ENCODE measurements at places on chromosomes 5 and 9.
A peak's percentile ranks its signal among the peaks of the same experiment; 100 is the strongest.

DNA sequence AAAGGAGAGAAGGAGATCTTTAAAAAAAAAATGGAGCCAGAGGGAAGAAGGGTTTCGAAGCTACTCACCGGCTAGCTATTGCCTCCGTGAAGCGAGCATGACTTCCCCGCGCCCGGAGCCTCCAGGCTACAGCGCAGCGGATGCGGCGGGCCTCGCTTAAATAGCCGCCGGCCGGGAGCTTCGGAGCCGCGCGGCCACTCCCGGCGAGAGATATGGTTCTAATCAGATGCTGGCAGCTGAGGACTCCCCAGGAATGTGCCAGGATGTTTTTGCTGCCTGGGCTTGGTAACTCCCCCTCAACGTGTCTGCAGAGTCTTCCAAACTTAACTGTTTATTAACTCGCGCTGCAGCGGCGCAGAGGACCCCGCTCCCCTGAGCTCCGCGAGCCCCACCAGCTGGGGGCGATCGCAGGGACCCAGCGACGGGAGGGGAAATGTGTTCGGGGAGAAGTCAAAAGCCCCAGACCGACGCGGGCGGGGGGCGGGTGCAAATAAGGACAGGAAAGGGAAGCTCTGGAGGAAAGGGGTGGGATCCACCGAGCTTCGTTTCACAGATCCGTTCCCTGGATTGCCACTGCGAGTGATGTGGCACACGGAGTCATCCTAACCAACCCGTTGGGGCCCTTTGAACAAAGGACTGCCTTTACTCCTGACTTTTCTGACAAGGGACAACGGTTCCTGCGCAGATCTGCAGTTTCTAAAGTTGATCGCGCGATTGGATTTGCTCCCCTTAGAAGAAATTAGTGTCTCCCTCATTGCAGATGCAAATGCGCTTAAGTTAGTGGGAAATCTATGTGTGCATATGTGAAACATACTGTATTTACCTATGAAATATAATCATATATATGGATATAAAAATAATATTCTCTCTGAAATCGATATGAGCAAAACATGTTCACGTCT lies at the start of gene DAB2:
Gene DAB2, minus strand, starts transcription at position 245 of the 902 bp plus-strand sequence. CDS start 30,660 bp downstream, outside the sequence.
- peak; percentile 55 for DNase-seq

DNA sequence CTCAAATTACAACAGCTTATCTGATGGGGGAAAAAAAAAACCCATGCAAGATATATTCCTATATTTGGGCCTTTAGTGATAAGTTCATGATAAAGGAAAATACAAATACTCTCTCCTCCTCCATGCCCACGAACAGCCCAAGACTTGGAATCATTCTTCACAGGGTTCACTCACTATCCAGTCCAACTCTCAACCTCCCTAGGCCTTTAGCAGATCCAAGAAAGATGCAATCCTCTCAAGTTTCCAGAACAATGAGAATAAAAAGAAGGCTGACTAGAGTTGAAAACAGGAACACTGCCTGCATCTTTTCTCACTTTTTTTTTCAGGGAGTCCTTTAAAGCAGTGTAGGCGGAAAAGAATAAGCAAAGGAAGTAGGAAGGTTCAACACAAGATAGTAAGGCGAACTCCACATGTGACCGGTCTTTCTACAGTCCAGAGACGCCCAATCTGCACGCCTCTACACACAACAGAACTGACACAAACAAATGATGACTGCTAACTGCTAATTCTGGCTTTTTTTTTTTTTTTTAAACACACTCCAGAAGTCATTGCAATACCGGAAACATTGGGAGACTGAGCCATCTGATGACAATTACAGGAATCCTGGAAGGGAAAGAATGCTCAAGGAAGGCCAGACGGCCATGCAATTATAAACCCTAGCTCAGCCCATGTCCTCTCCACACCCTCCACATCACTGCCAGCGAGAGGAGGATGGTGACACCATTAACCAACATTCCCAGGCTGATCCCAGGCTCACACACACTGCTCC lies 75.4 kb downstream of the BNC2 start:
- no peak for DNase-seq

DNA sequence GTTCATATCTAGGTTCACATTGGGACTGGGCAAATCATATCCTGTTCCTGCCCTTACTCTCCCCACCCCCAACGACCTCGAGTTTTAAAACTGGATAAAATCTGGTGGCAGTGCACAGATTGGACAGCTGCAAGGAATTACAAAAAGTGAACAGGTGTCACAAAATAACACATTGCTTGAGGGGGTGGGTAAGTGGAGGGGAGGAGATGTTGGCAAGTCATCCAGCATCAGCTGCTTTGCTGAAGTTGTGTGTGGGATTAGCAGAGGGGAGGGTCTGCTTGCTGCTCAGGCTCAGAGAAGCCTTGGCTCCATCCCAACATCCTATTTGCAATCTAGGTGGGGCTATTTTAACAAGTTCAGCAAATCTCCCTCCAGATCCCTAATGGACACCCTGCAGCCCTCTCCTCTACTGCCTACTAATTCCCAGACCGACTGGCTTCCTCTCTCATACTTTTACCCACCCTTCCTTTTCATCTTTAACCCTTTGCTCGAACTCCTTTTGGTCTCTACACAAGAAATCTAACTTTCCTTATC lies 39.8 kb upstream of the SLC24A2 start:
- no peak for DNase-seq

GRCh38 chr5:176527246-176528222 lies 9.7 kb downstream of the RNF44 start:
- DNase-seq, result no peak

- peak; percentile 5 for DNase-seq
Measured at GRCh38 chr5:601771-602465, 10.2 kb upstream of the CEP72 start.
